ENCODE measurements at places on chromosomes 5 and 9. TPM values are rescaled to one million over a fixed set of nuclear protein-coding genes. Genes with fewer than 3 reads are reported as not detected.

DNA sequence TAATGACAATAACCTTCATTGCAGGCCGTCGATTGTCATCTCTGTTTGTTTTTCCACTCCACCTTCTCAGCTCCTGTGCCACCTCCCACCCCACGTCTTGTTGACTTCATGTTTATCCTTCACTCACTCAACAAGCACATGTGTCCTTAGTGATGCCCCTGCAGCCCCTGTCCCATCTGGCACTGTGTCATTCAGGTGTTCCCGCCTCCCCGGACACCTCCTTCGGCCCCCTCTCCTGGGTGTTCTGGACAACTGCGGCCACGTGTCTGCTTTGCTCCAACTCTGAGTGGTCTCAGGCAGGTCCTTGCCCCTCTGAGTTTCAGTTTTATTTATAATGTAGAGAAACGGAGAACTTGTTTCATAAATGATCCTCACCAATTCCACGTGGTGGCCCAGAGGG is 91.0 kb upstream of the COL5A1 start:
- no peak for DNase-seq

DNA sequence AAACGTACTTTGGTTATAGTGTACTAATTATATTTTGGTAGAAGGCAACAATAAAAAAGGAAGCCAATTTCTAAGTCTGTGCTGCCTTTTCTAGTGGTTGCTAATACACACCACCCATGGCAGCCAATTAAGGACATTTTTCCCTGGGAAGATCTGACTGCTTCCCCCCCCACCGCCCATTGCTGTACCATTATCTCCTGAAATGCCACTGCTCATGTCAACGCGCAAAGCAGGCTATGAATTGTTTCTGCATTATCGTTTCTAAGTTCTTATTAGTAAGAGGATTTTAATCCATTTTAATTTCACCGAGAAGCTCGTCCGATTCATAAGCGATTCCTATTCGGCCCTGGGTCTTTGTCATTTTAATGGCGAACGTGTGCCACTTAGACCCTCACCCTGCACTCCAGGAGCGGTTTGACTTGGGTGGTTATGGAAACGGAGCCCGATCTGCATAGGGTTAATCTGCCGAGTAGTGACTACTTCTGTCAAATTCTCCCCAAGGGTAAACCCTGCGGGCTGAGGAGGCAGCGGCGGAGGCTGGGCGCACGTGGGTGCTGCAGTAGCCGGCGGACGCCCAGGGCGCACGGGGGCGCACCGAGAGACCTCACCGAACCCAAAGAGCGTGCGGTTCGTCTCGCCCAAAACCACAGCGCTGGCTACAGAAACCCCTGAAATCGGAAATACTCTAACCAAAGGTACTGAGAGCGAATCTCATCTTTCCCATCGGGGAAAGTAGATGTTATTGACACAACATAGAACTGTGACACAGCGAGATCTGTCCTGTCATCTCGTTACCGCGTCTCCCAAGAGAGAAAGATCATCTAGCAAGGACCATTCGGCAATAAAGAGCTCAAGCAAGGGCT is 55.8 kb upstream of the SHC3 start:
- DNase-seq, result peak; percentile 48

DNA sequence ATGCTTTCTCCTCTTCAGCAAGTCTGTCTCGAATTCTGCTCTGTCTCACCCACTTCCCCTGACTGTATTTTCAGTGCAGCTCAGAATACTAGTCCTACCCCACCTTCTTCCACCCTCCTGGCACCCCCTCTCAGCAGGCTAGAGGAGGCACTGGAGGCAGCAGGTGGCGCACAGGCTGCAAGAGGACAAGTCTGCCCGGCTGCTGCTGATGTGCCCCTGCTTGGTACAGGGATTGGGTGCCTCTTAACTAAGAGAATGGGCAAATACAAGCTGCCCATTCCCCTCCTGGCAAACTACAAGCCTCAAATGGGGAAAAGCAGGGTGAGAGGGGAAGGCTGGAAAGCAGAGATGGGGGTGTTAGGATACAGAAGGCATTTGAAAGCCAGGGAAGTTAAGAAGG is 5.1 kb downstream of the TLN1 start:
- no peak for DNase-seq

GRCh38 chr5:93476251-93476742 is 104.7 kb downstream of the NR2F1-AS1 start:
- DNase-seq, result no peak

- DNase-seq, result no peak
Observed at GRCh38 chr9:76267284-76267652, 127.0 kb downstream of the RFK start.

- DNase-seq, result peak; percentile 15
Observed at GRCh38 chr5:152089644-152090043, 165.0 kb upstream of the GLRA1 start.

GRCh38 chr5:30843541-30843940 is 349.9 kb upstream of the CDH6 start:
- DNase-seq, result no peak

GRCh38 chr9:135139366-135139959 is 52.0 kb downstream of the OLFM1 start:
- no peak for DNase-seq

DNA sequence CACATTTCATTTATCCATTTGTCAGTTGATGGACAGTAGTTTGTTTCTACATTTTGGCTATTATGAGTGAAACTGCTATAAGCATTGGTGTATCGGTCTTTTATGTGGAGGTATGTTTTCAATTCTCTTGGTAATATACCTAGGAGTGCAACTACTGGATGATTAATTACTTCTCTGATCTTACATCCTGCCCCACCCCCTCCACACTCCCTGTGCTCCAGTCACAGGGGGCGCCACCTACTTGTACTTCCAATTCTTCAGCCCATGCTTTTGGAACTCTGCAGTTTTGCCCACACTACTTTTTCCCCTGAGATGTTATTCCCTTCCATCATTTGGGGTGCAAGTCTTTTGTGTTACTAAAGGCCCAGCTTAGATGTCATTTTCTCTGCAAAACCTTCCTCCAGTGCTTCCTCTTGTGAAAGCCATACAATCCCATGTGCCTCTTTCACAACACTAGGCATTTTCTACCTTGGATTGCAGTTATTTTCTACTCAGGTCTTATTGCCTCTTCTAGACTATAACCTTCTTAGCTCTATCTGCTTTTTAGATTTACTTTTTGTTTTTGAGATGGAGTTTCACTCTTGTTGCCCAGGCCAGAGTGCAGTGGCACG is 42.1 kb downstream of the SEC61B start:
- no peak for DNase-seq

GRCh38 chr5:73365301-73365853 is 83.2 kb downstream of the FOXD1 start:
- no peak for DNase-seq

GRCh38 chr5:117263231-117263630 is 688.6 kb upstream of the SEMA6A start:
- DNase-seq, result no peak

DNA sequence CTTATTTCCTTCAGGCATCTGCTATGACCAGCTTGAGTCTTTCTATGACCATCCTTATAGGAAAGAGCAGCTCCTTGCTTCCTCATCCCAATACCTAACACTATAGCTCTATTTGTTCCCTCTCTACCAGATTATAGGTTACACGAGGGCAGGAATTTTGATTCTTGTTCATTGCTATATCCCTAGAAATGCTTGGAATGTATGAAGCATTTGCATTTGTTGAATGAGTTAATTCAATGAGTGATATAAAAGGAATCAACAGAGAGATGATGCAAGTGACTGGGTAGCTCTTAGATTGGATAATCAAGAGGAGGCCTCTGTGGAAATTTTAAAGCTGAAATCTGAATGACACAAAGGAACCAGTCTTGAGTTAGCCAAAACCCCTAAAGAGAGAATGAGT is 13.9 kb downstream of the ZCCHC9 start:
- DNase-seq, result no peak

DNA sequence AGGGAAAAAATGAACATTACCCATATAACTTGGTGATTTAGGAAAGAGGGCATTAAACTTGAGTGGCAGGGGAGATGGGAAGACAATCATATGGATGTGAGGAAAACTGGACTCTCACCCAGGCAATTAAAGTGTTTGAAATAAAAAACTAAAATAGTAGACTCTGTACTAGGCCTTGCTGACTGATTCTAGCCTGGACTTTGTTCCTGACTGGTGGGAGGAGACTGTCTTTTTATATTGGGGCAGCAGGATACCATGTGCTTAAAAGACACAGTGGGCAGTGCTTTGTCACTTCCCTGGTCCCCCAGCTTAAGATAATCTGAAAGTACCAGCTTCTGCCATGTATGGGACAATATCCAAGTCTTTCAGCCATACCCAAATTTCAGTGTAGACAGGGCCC is 107.0 kb downstream of the ACTL7B start:
- no peak for DNase-seq

DNA sequence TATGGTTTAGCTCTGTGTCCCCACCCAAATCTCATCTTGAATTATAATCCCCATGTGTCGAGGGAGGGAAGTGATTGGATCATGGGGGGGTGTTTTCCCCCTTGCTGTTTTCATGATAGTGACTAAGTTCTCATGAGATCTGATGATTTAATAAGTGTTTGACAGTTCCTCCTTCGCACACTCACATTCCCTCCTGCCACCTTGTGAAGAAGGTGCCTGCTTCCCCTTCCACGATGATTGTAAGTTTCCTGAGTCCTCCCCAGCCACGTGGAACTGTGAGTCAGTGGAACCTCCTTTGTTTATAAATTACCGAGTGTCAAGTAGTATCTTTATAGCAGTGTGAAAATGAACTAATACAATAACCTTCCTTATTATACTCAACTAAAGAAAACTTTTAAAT is 24.3 kb upstream of the TEX10 start:
- DNase-seq, result no peak

- DNase-seq, result no peak
Observed at GRCh38 chr5:64347309-64347708, 158.5 kb upstream of the RGS7BP start.

DNA sequence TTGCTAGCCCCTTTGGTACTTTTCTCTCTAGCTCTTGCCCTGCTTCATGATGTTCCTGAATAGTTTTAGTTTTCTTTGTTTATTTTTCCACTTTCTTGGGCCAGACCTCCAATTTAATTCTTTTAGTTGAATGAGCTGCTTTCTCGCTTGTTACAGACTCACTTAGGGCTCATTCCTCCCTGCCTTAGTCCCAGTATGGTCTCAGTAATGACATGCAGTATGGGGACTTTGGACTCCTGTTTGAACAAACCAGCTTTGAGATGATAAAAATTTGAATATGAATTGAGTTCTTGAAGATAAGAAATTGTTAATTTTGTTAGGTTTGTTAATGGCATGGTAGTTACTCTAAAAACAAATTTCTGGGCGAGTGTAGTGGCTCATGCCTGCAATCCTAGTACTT is 284.8 kb upstream of the DMRT1 start:
- DNase-seq, result no peak

- no peak for DNase-seq
Observed at GRCh38 chr9:20898885-20899554, 132.4 kb downstream of the HACD4 start.

- no peak for DNase-seq
Observed at GRCh38 chr9:116873937-116874914, 187.1 kb downstream of the TRIM32 start.

DNA sequence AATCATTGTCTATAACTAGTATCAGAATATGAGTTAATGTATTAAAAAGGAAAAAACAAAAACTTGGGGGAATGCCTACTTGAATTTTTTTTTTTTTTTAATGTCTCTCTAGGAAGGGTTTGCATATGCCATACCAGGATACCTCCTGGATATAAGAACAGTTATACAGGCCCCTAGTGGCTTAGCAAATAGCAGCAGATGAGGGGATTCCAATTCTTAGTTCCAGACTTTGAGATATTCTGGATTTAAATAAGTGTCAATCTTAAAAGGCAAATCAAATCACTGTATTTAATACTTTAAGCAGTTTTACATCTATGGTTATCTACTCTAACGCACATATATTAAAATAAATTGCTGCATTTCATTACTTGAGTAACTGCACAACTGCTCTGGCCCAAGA is 1055.5 kb upstream of the DMAC1 start:
- DNase-seq, result no peak

DNA sequence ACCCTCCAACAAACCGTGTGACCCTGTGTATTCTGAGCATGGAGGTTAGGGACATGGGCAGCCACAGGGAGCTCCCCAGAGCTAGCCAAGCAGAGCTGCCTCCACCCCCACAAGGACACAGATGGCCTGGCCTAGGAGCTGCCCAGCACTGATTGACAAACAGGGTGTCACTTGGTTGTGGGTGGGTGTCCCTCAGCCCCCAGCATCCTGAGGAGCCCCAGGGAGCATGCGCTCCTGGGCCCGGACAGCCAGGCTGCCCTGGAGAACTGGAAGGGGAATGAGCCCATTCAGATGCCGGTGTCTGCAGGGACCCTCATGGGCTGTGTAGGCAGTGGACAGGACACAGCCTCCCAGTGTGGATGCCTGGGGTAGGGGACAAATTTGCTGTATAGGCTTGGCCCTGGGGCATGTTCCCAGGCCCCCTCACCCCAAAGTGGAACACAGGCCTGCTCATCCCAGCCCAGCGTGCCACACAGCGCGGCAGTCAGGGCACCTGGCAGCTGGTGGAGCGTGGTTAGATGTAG is 124.8 kb upstream of the LMX1B start:
- no peak for DNase-seq

DNA sequence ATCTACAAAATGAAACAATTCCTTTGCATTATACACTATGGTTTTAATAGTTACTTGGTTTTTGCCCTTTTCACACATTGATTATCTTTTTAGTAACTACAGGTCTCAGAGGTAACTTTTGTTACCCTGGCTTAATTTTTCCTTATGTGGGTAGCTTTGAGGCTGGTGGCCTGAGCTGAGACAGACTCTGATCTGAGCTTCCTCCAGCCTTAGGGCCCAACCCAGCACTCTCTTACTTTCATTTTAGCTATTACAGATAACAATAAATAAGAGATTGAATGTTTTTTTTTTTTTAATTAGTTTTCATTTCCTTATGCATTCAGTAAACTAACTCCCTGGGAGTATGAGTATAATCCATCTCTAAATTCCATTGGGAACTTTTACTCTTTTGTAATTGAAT is 15.1 kb upstream of the OXCT1 start:
- no peak for DNase-seq

GRCh38 chr5:96818125-96818788 is 10.5 kb upstream of the ERAP1 start:
- DNase-seq, result no peak

GRCh38 chr5:13994621-13995253 is 50.2 kb upstream of the DNAH5 start:
- no peak for DNase-seq

GRCh38 chr9:35452481-35452880 is 37.4 kb upstream of the RUSC2 start:
- DNase-seq, result no peak

GRCh38 chr9:110255034-110255462 is 1.3 kb downstream of the TXN start:
- DNase-seq, result peak; percentile 32

- no peak for DNase-seq
Observed at GRCh38 chr9:4713849-4714248, 27.2 kb downstream of the AK3 start.

- DNase-seq, result peak; percentile 14
Observed at GRCh38 chr5:1746371-1747078, 53.1 kb downstream of the MRPL36 start.

The PRELID1 gene
- total RNA-seq, result 88.2 TPM

The THBS4 gene
- 41.1 TPM for total RNA-seq

The PPP3R2 gene
- not detected for total RNA-seq

The COL27A1 gene
- total RNA-seq, result 3.9 TPM

Data from glutamatergic neuron (in vitro differentiated cells).